Fibroblast of villous mesenchyme (primary cell): ENCODE measurements at places on chromosomes 3 and 15. TPM values are rescaled to one million over a fixed set of nuclear protein-coding genes. Genes with fewer than 3 reads are reported as not detected.

The UNC13C gene
- total RNA-seq = not detected in 2 replicates

The CA12 gene
- total RNA-seq = 8.1 and 15.1 TPM in 2 replicates

The GOLGA6L7 gene
- total RNA-seq = not detected in 2 replicates

GRCh38 chr15:72011302-72011942, 106.5 kb downstream of the MYO9A start:
- DNase-seq = no peak

DNA sequence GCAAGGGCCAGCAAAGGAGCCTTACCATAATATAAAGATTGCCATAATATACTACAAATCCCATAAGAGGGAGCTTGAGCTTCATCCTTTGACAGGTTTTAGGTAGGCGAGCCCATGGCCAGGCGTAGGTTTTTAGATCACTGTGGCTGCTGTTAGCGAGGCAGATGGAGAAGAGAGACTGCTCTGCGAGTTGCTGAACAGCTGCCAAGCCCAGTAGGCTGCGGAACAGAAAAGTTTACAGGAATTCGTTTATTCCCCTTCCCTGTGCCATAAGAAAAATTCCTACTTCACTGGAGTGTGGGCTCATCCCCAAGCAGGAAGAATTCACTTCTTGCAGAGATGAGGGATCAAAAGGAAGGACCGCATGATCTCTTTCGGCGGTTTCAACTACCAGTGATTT, 30.5 kb downstream of the TMED3 start:
- DNase-seq = no peak

DNA sequence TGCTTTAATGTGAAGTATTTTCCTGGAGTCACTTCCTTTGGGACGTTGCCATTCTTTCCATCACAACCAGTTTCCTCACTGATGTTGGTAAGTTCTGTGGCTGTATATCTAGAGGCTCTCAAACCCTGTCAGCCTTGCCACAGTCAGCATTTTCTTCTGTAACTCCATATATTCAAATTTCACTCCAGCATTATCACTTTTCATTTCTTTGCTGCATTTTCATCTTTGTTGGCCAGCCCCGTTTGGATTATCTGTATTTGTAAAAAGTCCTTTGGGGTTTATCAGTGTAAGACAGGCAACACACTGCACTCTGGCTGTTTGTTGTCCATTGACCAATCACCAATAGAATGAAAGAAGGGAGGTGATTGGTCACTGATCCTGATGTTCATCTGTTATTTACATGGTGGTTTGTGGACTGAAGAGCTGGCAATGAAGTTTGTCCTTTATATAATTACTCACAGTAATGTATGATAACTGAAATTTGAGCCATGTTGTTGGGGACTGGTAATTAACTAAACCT, 20.3 kb downstream of the GMPS start:
- peak; percentile 62 for DNase-seq

GRCh38 chr3:88093266-88093665, 34.2 kb downstream of the ZNF654 start:
- no peak for DNase-seq

GRCh38 chr15:88218557-88219221, 37.9 kb downstream of the NTRK3 start:
- DNase-seq = no peak

DNA sequence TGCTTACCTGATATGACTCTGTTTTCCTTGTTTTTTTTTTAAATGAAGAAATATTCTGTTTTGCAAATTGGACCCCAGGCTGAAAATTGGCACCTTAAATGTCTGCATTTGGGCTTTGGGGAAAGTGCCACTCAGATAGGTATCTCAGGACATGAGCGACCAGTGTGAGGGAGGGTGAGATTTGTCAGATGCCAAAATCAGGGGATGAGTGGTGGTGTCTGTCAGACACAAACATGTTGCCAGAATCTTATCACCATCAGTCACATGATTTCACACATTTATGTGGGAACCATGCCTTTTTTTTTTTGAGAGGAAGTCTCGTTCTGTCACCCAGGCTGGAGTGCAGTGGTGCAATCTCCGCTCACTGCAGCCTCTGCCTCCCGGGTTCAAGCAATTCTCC, 75.6 kb upstream of the OSBPL11 start:
- DNase-seq = no peak

DNA sequence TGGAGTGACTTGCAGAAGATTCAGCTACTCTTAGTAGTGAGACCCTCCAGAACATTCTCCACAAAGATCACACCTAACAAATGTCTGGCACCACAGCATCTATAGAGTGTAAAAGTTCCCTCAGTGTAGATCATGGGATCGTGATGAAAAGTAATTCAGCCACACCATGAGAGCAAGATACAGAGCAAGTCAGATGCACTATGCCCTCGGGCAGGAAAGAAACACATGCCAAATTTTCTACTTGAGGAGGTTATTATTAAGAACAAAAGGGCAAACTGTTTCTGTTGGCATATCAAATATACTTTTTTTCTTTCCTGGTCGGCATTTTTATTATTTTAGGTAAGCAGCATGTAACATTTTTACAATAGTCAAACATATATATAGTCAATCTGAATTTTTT, 44.8 kb upstream of the SNTN start:
- no peak for DNase-seq

- peak; percentile 11 for DNase-seq
These were observed 572.7 kb downstream of the NLGN1 start for GRCh38 chr3:173970281-173970680.
